ENCODE measurements at places on chromosomes 1 and 21.

DNA sequence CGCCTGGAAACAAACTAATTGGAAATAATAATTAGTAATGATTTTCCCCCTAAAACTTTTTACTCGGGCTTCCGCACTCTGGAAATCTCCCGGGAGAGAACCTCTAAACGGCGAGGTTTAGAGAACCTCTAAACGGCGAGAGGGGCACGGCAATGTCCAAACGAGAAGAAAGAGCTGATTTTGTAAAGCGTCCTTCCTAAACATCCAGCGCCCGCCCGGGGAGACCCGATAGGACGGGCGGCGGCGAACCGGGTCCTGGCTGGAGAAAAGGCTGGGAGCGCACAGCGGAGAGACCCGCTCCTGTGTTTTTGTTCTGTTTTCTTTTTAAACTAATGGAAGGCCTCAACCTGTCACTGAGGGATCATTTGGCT lies 1.6 kb downstream of the PAX7 start:
- no peak for DNase-seq

DNA sequence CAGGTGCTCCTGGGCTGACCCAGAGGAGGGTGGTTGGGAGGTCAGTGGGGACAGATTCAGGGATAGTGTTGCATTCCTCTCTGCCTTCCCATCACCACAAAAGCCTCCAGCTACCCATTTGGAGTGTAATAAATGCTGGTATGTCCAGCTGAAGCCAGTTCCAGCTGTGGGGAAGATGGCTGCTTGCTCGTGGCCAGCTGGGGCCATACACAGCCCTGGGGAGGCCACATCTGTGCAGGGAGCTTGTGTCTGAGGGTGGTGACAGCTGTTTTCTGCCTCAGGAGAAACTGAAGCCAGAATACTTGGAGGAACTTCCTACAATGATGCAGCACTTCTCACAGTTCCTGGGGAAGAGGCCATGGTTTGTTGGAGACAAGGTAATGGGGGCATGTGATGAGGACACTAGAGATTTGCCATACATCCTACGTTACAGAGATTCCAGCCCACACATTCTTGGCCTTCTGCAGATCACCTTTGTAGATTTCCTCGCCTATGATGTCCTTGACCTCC lies 2.7 kb downstream of the GSTM4 start:
- DNase-seq = no peak

DNA sequence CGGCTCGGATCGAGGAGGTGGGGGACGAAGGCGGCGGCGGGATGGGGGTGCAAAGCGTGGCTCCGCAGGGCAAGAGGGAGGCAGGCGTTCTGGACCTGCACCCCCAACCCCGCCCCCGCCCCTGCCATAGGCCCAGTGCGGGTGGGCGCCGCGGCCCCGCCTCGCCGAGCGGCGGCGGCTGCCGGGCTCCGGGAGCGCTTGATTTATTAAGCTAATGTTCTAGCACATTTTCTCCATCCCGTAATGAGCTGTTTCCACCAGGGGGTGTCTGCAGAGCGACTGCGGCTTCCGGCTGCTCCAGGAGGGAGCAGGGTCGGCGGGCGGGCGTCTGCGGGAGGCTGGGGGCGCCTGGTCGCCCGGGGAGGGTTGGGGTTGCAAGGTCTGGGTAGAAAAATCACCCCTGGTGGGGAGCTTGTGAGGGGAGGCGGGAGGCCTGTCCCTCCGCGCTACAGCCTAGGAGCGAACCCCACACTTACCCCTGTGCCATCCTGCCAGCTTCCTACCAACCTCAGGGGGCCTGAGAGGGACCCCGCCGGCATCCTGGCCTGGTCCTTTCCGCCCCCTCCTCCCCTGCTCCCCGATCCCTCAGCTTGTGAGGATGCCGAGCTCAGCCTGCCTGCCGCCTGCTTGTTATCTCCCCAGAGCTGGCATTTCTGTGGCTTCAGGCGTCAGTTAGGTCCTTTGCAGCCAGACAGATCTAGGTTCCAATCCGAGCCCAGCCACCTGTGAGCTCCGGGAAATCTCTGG lies 48.5 kb upstream of the ACOT11 start:
- peak; percentile 32 for DNase-seq

GRCh38 chr1:107545056-107545577 lies 404.3 kb downstream of the NTNG1 start:
- no peak for DNase-seq

DNA sequence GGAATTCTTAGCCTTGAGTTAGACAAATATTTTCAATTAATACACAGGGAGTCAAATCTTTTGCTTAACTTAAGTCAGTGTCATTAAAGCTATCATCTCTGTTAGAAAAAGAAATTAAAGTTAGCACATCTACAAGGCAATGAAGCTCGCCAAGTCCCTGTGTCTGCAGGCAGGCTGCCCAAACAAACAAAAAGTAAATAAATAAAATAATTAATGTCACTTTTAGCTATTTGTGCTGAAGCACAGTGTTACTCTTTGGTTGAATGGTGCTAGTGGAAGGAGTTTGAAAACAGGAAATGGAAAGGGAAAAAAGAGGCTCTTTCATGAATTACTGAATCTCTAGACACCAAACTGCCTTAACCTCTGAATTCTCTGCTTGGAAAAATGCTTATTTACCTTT lies 37.1 kb upstream of the COL11A1 start:
- DNase-seq = no peak

- DNase-seq = no peak
Measured at GRCh38 chr1:185539277-185539943, 194.8 kb upstream of the HMCN1 start.
